Stimulated activated CD4-positive, alpha-beta T cell treated with anti-CD3 and anti-CD28 coated beads, TNF-alpha, amount 100 ng/mL, for 4 hours (primary cell): ENCODE measurements at places on chromosomes 1 and 21.
A peak's percentile ranks its signal among the peaks of the same experiment; 100 is the strongest.

GRCh38 chr1:42133809-42134526, 19.2 kb upstream of the GUCA2B start:
- no peak for DNase-seq

- DNase-seq = no peak
Measured at GRCh38 chr1:245448531-245448930, 293.7 kb downstream of the KIF26B start.

DNA sequence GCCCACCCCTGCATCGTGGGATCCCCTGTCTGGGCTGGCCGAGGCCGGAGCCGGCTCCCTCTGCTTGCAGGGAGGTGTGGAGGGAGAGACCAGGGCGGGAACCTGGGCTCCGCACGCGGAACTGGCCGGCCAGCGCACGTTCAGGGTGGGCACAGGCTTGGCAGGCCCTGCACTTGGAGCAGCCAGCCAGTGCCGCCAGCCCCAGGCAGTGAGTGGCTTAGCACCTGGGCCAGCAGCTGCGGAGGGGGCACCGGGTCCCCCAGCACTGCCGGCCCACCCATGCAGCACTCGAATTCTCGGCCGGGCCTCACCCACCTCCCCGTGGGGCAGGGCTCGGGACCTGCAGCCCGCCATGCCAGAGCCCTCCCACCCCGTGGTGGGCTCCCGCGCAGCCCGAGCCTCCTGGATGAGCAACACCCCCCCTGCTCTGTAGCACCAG, 422.6 kb downstream of the AMY1C start:
- no peak for DNase-seq

- DNase-seq = no peak
Measured at GRCh38 chr1:25977801-25978200, 20.1 kb downstream of the PAFAH2 start.

GRCh38 chr1:6026095-6026809, 19.4 kb upstream of the KCNAB2 start:
- DNase-seq = peak; percentile 84

GRCh38 chr21:34082769-34083168, 9.4 kb downstream of the MRPS6 start:
- DNase-seq = no peak

GRCh38 chr1:164675342-164675904, 116.4 kb downstream of the PBX1 start:
- no peak for DNase-seq

DNA sequence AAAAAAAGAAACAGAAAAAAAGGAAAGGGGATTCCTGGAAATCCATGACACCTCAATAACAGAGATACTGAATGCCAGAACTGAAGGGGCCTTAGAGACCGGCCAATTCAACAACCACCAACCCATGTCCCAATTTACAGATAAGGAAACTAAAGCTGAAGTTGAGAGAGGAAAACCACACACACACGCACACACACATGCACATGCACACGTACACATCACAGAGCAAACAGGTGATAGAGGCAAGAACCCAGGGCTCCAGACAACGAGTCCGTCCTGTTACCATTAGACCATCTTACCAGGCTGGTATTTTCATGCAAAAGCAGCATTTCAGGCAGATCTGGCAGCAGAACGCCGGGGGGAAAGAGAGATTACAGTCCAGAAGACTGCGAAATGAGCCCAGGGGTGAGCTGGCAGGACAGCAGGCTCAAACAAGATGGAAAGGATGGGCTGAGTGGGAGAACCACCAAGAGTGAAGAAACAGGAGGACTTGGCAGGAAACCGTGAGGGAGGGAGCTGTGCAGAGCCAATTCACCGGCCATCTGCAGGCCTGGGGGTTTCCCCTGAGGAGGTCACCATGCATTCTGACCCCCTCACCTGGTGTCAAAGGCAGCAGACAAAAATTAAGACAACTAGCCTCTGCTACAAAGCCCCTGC, 43.5 kb downstream of the PAFAH2 start:
- DNase-seq = no peak

DNA sequence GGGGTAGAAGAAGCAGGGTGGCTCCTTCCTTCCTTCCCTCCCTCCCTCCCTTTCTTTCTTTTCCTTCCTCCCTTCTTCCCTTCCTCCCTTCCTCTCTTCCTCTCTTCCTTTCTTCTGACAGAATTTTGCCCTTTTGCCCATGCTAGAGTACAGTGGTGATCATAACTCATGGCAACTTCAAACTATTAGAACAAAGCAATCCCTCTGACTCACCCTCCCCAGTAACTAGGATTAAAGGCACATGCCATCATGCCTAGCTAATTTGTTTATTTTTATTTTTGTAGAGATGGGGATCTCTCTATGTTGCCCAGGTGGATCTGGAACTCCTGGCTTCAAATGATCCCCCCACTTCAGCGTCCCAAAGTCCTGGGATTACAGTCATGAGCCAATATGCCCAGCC, 10.0 kb upstream of the RPE65 start:
- no peak for DNase-seq

DNA sequence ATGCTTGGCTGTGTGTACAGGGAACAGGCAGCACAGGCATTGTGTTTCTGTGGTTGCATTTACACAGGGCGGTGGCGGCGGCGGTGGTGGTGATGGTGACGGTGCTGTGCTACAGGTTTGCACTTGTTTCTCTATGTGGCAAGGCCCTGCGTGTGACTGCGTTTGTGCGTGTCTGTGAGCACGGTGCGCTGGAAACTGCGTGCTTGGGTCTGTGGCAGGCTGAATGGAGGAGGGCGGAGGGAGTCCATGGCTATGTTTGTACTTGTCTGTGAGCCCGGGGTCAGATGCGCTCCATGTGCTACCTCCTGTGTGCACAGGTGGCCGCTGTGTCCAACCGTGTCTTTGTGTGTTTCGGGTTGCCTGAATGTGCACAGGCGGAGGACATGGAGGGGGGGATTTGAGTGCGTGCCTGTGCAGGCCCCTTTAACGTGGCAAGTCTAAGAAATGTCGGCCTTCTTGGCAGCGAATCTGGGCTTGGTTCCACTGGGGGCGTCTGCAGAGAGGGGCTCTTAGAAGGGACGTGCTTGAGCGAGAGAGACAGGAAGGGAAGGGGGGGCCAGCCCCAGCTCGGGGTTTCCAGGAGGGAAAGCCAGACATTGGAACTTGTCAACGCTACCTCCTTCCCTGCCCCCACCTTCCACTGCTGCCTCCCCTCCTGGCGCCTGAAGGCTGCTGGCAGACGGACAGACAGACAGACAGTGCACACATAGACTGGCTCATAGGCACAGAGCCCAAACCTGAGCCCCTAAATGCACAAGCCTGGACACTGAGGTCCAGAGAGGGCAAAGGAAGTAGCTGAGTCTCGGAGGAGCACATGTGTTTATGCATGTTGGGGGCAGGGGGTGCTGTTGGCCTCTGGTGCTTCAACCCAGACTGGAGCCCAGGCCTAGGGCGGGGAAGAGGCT, 32.7 kb upstream of the WASF2 start:
- DNase-seq = no peak

GRCh38 chr1:4853904-4854303, 199.5 kb downstream of the AJAP1 start:
- no peak for DNase-seq

GRCh38 chr1:113256348-113256729, 134.0 kb upstream of the MAGI3 start:
- no peak for DNase-seq

DNA sequence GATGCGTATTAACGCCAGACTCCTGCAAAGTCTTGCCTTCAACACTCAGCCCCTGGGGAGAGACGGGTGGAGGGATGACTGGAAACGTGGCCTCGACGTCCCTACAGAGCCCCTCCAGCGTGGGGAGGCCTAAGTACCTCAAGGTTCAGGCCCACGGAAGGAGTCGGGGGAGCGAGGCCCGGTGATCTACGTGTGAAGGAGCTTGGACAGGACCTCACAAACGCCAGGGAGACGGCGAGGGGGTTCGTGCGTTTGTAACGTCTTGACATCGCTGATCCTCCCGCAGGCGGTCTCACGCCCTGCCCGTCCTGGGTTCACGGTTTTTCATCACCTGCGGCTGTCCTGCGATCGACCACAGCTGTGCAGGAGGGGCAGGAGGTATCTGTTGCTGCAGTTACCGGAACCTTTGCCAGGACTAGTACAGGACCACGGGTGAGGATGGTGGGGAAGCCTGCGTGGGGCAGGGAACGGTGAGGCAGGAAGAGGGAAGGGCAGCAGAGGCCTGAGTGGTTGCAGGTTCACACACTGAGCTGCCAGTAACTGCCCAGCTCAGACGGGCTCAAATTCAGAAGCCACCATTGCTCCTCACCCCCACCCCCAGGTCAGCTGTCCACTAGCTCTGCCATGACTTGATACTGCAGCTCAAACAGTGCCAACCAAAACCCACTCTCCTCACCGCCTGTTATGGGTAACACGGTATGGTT, 889 bp upstream of the CCNL2 start:
- no peak for DNase-seq
